ENCODE measurements at places on chromosomes 7 and 10.

DNA sequence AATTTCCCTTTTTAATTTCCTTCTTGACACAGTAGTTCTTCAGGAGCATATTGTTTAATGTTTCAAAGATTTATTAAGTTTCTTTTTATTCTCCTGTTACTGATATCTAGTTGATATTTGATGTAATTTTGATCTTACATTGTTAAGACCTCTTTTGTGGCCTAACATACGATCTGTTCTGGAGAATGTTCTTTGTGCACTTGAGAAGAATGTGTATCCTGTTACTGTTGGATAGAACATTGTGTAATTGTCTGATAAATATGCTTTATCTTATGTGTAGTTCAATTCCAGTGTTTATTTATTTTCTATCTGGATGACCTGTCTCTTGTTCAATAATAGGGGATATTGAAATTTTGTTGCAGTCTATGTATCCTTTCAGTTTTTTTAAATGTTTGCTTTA, 106.7 kb downstream of the ITGB1 start:
- no peak for DNase-seq

- no peak for DNase-seq
These were observed 124.3 kb downstream of the THSD7A start for GRCh38 chr7:11707606-11708193.

DNA sequence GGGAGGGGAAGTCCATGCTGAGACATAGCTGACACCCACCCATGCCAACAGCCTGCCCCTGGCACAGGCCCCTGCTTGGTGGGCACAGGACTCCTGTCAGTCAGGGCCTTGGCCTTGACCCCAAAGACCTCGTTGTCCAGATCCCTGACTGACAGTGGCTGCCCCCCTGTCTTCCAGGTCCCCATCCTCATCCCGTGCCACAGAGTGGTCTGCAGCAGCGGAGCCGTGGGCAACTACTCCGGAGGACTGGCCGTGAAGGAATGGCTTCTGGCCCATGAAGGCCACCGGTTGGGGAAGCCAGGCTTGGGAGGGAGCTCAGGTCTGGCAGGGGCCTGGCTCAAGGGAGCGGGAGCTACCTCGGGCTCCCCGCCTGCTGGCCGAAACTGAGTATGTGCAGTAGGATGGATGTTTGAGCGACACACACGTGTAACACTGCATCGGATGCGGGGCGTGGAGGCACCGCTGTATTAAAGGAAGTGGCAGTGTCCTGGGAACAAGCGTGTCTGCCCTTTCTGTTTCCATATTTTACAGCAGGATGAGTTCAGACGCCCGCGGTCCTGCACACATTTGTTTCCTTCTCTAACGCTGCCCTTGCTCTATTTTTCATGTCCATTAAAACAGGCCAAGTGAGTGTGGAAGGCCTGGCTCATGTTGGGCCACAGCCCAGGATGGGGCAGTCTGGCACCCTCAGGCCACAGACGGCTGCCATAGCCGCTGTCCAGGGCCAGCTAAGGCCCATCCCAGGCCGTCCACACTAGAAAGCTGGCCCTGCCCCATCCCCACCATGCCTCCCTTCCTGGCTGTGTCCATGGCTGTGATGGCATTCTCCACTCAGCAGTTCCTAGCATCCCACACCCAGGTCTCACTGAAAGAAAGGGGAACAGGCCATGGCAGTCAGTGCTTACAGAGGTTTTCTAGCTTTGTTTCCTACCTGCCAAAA, 197.2 kb downstream of the EBF3 start:
- DNase-seq, result no peak

- peak; percentile 39 for DNase-seq
These were observed 538 bp downstream of the AHCYL2 start for GRCh38 chr7:129225206-129225930.

DNA sequence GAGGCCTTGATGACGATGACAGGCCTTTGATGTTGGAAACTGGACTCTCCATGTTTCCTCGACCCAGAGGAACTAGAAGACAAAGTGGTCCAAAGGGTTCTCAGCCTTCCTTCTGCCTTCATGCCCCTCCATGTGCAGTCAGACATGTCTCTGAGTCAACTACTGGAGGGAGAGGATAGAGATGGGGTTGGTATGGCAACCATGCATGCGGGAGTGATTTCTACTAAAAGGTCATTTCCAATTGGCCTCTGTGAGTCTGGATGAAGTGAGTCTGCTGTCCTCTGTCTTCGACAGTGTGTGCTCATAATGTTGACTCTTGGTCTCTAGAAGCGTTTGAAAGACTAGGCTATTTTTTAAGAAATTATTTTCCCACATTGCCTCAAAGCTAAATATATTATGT, 29.2 kb downstream of the STK17A start:
- no peak for DNase-seq

GRCh38 chr7:5667391-5667790, 114.1 kb downstream of the RNF216 start:
- DNase-seq, result no peak

DNA sequence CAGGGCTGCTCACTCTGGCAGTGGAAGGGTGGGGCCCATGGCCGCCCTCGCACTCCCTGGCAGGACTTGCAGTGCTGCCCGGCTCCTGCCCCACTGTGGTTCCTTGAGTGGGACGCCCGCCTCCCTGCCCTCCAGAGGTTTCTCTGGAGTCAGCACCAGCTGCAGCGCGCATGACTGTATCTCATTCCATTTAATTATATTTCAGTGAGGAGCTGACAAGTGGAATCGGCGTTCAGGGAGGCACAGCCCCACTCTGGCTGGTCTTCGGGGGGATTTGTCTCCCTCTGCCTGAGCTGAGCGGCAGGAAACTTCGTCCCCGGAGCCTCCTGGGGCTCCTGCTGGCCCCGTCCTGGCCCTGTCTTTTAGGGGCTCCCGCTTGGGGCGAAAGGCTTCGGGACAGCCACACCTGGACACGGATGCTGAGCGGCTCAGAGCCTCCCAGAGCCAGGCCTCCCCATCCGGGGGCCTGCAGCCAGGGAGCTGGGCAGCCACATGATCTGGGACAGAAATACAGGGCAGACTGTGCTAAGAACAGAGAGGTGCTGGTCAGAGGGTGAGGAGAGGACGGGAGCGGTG, 75.3 kb upstream of the NKX6-2 start:
- DNase-seq, result no peak

- DNase-seq, result no peak
These were observed 43.8 kb upstream of the FAM20C start for GRCh38 chr7:148543-148931.

DNA sequence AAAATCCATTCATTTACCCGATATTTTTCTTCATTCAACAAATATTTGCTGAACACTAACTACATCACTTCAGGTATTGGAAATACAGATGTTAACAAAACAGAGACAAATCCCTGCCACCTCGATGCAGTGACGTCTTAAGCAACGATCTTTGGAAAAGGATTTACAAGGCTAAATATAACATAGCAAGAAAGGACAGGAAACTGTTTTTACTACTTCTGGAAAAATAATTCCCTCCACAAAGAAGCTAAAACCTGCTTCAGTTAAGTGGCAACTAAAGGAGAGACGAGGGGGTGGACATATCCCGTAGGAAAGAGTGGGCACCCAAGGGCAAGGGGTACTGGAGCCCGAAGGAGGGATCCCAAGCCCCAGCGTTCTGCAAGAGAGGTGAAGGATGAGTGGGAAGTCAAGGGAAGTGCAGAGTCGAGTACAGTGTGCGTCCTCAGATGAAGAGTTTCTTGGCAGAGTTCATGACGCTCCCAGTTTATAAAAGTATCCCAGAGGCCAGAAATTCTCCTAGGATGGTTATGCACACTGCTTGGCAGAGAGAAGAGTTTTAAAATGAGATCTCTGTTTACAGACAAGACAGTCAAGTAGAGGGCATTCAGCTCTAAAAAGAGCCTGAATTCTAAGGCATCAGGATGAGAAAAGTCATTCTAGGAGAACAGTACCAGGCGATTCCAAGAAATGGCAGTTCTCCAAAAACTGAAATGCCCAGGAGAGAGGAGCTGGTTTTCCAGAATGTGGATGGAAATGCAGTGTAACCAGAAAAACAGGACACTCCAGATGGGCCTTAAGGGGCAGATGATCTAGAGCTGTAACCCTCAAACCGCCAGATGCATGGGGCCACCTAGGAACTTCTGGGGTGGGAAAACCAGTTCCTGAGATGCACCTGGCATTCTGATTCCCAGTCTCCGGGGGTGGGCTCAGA, 97.3 kb downstream of the GRB10 start:
- DNase-seq, result no peak

- DNase-seq, result no peak
These were observed 110.4 kb downstream of the TCF7L2 start for GRCh38 chr10:113060201-113061053.

All from activated T-cell treated with anti-CD3 and anti-CD28 coated beads for 4 hours (primary cell).